ENCODE measurements at places on chromosomes 5 and 9.

DNA sequence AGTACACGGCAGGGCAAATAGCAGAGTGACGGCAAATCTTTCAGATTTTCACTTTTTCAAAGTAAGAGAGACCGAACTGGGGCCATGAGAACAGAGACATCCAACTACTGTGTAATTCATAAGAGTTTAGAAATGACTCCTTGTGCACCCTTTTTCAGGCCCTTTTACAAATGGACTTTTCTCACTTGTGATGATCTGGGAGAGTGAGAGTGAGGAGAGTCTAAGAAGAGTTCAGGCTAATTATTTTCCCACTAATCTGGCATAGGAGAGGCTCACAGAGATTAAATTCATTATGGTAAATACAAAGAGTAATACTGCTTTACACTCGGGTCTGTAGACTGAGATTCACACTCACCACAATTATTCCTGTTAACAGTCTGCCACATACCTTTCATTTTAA lies 880 bp upstream of the CCNG1 start:
- DNase-seq, result no peak

DNA sequence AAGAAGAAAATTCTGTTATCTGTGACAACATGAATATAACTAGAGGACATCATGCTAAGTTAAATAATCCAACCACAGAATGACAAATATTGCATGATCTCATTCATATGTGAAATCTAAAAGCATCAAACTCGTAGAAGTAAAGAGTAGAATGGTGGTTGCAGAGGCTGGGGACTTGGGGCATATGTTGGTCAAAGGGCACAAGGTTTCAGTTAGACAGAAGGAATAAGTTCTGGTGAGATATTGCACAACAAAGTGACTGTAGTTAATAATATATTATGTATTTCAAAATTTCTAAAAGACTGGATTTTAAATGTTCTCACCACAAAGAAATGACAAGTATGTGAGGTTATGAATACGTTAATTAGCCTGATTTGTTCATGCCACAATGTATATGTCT lies 24.8 kb downstream of the GRIA1 start:
- peak; percentile 86 for DNase-seq

GRCh38 chr5:89421035-89421434 lies 538.1 kb upstream of the MEF2C start:
- peak; percentile 39 for DNase-seq

- no peak for DNase-seq
These were observed 286.0 kb upstream of the DAP start for GRCh38 chr5:11047030-11047429.

DNA sequence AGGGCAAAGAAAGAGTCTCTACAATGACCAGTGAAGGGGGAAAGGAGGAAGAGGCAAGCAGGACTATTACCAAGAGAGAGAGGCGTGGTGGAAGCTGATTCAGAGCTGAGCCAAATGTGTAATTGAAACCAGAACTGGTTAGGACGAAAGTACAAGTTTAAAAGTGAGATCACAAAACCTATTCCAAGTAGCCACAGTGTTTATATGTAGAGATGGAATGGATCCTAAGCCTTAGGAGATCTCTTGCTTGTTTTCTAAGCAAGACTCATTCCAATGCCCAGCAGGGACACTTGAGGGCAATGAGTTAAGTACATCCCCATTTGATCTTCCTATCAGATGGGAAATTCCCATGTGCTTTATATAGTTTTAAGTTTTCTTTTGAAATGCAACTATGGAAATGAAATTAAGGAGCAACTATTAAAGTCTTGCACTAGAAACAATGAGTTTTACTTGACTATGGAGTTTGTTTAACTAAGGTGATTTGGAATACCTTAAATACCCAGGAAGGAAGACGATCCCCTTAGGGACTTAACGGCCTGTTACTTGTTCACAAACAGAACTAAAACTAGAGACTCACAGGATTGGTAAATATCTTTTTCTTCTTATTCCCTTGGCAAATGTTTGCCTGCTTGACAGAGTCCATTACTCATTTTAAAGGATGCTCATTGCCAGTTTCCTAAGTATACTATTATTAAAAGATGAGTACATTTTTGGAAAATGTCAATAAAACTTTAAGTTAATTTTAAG lies 51.1 kb upstream of the SNX2 start:
- peak; percentile 90 for DNase-seq

DNA sequence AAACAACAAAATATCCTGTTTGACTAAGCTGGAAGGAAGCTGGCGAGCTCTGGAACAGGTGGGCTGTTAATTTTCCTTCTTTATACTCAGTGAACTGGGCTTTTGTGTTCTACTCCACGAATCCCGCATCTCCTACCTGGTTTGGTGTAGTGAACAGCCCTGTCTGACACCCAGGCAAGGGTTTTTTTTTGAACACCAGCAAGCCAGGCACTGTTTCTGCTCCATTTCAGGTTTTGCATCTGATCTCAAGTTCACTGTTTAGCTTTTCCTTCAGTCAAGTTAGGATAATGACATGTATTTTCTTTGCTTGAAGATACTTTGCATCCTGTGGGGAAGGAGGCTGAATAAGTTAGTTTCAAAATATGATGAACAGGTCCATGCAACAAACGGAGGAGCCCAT lies 204.5 kb downstream of the SEMA6A start:
- DNase-seq, result no peak

DNA sequence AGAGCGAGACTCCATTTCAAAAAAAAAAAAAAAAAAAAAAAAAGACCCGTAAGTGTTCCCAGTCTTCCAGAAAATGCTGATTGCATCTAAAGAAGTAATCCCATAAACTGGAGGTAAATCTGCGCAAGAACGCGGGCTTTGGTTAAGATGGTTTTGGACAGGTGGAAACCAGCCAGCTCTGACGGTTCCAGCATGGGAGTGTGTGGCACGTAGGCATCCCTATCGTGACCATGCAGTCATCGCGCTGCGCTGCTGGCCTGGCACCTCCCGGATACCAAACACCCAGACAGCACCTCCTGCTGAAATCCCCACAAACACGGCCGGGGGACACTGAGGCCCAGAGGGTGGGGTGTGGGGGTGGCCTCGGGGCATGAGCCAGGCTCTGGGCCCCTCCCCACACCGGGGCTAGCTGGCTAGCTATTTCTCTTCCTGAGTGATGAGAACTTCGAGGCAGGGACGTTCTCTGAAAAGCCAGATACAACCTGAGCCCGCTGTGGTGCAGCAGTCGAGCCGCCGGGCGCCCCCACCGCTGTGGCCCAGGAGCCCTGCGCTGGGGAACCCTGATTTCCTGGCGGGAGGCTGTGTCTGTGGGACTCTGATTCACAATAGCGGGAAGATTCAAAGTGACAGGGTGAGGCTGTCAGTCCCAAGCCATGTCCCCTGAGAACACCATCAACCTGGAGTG lies 32.2 kb upstream of the NOTCH1 start:
- no peak for DNase-seq

DNA sequence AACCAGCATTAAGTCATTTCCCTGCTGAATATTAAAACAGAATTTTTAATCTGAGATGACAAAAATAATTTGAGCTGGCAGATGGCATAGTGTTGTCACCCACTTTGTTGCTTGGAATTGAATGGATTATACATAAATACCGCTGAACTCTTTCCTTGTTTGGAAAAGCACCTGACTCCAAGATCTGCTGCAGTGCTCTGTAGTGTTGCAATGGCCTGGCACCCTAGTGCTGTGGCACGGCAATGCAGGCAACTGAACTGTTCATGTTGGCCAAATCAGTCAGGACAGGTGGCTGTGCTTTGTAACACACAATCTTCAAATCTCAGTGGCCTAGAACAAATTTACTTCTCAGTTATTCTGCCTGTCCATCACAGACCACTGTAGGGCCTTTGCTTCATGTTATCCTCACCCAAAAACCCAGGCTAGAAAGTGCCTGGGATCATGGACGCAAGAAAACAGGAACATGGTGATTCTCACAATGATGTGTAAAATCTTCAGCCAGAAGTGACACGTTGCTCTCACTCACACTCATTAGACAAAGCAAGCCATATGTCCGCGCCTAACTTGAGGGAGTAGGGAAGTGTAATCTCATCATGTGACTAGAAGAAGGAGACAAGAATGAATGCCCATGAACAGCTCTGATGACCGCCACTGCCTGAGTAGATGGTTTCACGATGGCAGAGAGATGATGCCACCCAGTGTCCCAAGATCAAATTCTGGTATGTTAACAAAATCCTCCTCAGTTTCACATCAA lies 191.9 kb upstream of the PUM3 start:
- no peak for DNase-seq

- no peak for DNase-seq
These were observed 68.0 kb downstream of the CACNA1B start for GRCh38 chr9:137945581-137945980.

DNA sequence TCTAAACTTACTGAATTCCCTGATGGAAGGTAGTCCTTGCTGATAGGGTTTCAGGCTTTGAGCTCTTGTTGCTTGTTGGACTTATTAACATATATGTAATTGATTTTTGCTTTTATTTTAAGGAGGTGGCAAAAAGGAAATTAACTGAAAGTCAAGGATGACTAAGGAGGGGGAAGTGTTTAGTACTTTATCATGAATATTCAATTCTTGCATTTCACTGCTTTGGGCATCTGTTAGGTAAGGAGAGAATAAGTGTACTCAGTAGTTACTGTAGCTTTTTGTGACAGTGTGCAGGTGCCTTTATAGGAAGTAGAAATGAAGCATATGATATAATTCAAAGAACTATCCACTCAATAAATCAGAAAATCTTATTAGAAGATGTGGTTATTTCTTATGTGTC lies 47.1 kb downstream of the DMXL1 start:
- DNase-seq, result no peak

GRCh38 chr9:94302426-94302825 lies 26.0 kb downstream of the NUTM2F start:
- no peak for DNase-seq

DNA sequence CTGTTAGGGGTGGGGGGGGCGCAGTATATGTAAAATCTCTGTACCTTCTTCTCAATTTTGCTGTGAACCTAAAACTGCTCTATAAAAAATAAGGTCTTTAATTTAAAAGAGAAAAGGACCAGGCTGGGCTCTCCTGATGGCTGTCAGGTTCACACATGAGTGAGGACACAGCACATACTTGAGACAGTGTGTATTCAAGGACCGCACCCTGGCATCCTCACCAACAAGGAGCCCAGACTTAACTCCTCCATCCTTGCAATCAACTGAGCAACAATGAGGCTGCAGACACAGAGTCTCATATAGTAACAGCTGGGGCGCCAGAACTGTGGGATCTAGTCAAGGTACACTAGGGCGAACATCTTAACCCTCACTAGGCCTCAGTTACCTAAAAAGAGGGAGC lies 9.8 kb downstream of the TNIP1 start:
- DNase-seq, result no peak

DNA sequence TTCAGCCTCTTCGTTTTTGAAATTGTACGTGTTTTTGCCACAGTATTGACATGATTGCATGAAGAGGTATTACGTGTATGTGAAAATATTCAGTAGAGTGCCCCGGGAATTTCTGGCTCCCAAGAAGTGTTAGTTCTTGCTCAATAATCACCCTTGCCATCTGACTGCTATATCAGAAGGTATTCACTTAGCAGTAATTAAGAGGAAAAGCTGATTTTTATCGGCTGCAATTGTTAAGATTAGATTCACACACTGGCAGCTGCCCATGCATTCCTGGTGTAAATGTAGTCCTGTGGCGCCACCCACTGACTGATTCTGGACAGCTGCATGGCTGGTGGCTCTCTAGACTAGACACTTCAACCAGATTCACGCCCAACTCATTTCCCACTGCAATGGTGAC lies 440.1 kb upstream of the ADAMTS16 start:
- DNase-seq, result peak; percentile 72

GRCh38 chr9:92377876-92378275 lies 26.5 kb downstream of the OGN start:
- DNase-seq, result no peak

- DNase-seq, result no peak
These were observed 6.4 kb downstream of the ENTPD8 start for GRCh38 chr9:137434498-137435380.

DNA sequence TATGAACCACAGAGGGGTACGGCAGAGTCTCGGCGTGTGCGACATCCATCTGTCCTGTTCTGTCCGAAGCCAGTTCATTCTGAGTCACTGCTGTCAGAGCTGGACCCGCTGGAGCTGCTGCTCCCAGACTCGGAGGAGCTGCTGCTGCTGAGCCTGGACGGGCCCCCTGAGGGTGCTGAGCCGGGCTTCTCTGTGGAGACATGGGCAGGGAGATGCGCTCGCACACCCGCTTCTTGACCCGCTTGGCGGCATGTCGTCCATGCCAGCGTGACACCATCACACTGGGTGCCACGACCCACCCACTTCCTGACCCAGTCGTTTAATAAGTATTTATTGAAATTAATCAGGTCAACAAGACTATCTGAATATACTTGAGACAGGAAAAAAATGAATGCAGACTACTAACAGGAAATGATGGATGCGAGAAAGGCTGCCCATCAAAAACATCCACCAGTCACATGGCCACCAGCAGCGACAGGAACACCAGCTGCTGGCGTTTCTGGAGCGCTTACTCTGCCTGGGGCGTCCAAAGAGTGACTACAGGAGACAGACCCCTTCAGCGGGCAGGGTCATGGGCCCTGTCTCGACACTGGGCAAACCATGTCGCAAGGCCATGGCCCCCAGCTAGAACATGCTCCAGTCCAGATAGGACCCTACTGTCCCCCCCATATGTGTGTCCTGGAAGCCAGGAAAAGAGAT lies 8.4 kb downstream of the BRD3OS start:
- no peak for DNase-seq

DNA sequence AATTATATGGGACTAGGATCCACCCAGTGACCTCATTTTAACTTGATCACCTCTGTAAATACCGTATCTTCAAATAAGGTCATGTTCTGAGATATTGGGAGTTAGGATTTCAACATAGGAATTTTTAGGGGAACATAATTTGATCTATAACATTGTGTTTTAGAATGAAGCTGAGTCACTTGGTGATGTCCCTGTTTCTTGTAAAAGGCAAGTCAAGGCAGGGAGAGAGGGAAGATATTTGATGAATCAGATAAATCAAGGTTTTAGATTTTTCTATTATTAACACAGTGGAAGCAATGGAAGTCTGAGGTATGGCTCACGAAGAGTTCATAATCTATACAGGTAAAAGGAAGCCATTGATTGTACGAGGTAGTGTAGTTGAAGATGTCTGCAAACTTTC lies 11.8 kb upstream of the GPR151 start:
- DNase-seq, result no peak

GRCh38 chr9:85432599-85432998 lies 309.2 kb downstream of the AGTPBP1 start:
- no peak for DNase-seq

DNA sequence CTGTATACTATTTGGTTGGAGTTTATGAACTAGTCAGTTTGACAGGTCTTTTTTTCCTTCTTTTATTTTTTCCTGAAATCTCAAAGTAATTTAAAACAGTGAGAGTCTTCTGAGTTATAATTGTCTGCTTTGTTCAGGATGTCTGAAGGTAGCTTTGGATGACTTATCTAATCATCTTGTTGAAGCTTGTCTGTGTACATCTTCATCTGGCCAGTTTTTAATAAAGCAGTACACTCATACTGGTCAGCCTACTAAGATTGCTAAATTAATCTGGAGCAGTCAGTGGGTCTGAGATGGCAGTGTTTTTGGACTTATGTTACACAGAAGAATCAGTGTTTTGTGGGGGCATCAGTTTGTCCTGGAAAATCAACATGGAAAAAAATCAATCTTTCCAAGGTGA lies 482.4 kb downstream of the CDH10 start:
- DNase-seq, result no peak
